Chondrocyte (in vitro differentiated cells): ENCODE measurements at places on chromosomes 5 and 9. TPM values are rescaled to one million over a fixed set of nuclear protein-coding genes. Genes with fewer than 3 reads are reported as not detected.

Gene GRIN1
- total RNA-seq, result 0.07 TPM in 1 of 3 replicates, not detected in the others

Gene TRIM7
- 4.2 to 8.1 TPM (median 5.7 TPM) in 3 replicates for total RNA-seq

Gene PCDH1
- total RNA-seq, result 10.9 to 85.4 TPM (median 82.9 TPM) in 3 replicates

Gene PHF24
- 0.30 to 1.0 TPM in 2 of 3 replicates, not detected in the other for total RNA-seq

Gene AP3B1
- total RNA-seq, result 60.3 to 74.5 TPM (median 60.4 TPM) in 3 replicates

Gene PCDHGB3
- 0.21 to 0.36 TPM (median 0.30 TPM) in 3 replicates for total RNA-seq

Gene RGS7BP
- not detected in 3 replicates for total RNA-seq

Gene FGD3
- not detected in 3 replicates for total RNA-seq

Gene THG1L
- total RNA-seq, result 7.0 to 10.1 TPM (median 9.2 TPM) in 3 replicates

Gene QRFP
- total RNA-seq, result not detected in 3 replicates

Gene STC2
- total RNA-seq, result 321 to 1,121 TPM (median 1,110 TPM) in 3 replicates

Gene ZNF366
- total RNA-seq, result not detected in 3 replicates

Gene APBA1
- total RNA-seq, result 6.9 to 12.5 TPM (median 12.3 TPM) in 3 replicates
